Cerebellum (tissue), 4 donors: ENCODE measurements at places on chromosomes 13 and 19.

DNA sequence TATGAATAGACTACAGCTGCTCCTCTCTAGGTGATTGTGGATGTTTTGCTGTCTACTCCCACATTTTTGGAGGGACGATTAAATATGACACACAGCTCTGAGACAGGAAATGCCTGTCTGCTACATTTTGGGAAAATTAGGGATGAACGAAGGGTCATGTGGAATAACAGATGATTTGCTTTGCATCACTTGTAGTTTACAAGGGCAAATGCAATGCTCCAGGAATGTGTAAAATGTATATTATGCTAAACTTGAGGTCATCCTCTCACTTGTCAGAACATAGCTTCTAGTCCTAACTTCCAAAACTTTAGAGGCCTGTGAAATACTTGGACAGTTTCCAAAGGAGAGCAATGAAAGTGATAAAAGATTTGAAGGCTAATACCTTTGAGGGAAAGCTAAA is 284.2 kb upstream of the DACH1 start:
- DNase-seq, result no peak

GRCh38 chr19:33686262-33686661 is 64.5 kb downstream of the CHST8 start:
- DNase-seq, result peak; percentile 78

DNA sequence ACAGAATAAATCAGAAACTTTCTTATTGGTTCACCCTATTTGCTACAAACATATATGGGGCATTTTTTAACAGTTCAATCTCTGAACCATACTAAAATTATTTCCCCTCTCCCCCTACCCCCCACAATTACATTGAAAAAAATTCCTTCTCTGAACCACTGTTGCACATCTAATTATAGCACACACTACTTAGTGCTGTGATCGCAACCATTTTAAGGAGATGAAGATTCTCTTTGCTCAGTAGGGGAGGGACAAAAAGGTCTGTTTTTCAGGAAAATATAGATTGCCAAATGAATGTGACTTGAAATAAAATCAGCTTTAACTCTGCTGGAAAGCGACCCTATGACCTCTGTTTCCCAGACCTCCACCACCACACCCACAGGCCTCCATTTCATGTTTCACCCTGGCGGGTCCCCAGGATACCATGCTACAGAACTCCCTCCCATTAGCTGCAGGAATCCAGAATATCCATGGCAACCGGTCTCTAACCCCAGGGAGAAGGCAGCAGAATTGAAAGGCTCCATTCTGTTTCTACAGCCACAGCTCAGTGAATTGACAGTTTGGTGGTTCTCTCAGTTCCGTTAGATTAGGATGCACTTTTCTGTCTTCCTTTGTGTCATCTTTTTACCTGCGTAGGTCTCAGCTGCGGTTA is 286.3 kb downstream of the TBC1D4 start:
- peak; percentile 7 for DNase-seq

DNA sequence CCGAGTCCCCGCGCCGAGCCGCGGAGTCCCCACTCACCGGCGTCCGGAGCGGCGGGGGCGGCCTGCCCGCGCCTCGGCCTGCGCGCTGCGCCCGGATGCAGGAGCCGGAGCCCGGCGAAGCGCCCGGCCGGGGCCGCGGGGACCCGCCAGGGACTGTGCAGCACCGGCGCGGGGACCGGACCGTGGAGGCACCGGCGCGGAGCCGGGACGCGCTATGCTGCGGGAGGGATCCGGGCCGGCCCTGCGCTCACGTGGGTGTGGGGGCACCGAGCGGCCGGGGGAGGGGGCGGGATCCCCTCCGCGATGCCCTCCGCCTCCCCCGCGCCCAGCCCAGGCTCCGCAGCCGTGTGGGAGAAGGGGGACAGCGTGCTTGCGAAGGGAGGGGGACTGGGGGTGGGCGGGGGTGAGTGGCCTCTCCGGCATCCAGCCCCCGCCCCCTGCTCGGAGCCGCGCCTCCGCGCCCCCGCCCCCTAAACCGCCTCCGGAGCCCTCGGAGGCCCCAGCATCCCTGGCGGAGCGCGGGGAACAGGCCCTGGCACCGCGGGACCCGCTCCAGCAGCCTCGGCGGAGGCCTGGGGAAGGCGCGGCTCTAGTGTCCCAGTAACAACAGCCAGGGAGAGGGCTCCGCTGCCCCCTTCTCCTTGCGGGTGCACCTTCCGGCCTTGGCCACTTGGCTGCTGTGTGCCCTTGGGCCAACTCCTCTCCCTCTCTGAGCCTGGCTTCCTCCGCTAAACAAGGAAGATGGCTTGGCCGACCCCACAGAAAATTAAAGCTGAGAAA is at the start of gene SLC1A6:
SLC1A6 (minus strand) TSS at position 389 of the 780 bp plus-strand sequence. CDS start 6,954 bp downstream, outside the sequence.
- peak; percentile 68 for DNase-seq

GRCh38 chr19:46137915-46138473 is 10.0 kb upstream of the IGFL2 start:
- DNase-seq, result no peak

- no peak for DNase-seq
These were observed 98.7 kb upstream of the KL start for GRCh38 chr13:32917504-32917903.

DNA sequence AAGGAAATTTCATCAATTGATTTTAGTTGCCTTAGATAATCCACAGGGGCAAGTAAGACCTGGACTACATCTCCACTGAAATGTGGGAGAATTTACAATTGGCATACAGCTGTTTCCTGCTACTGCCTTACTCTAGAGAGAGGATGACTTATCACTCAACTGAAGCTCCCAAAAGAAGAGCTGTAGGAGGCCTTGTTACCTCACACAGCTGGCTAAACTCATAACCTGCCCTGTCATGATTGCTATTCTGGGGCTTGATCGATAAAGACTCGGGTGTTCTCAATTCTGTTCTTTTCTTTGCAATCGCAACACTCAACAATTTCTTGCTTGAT is 1396.4 kb downstream of the EFNB2 start:
- no peak for DNase-seq

GRCh38 chr19:48445256-48445605 is 552 bp upstream of the GRWD1 start:
- peak; percentile 79 for DNase-seq

GRCh38 chr13:46751811-46752635 is 44.9 kb downstream of the ESD start:
- peak; percentile 48 for DNase-seq

DNA sequence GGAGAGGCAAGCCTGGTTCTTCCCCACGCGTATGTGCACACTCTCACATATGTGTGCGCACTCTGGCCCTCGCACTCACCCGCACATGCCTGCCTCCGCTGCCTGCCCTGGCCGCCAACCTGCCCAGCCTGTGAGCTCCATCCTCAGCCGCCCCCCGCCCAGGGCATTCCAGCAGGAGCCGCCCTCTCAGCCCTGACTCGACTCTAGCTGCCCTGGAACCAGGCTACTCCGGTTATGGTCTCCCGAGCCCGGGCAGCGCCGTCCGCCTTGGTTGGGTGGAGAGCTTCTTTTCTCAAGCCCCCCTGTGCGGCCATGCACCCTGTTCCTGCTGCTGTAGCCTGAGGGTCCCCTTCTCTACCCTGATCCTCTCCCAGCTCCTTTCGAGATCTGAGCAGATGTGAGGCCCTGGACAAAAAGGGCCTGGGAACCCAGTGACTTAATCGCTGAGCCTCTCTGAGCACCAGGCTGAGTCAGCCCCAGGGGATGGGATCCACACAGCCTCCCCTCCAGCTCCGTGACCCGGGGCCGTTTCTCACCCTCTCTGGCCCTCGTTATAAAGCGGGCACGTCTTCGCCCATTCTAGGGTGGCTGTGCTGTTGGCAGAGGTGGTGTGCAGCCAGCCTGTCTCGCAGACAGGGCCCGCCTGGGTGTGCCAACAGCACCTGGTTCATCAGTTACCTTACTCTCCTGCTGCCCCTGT is 191.5 kb downstream of the TEX29 start:
- DNase-seq, result no peak

DNA sequence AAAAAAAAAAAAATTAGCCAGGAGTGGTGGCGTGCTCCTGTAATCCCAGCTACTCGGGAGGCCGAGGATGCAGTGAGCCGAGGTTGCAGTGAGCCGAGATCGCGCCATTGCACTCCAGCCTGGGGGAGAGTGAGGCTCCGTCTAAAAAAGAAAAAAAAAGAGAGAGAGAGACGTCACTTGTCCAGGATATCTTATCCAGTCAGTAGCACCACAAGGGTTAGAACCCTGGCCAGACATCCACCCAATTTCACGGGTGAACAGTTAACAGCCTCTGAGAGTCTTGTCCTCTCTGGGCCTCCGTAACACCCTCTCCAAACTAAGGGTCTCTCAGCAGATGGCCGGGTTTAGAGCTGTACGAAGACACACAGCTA is 917 bp upstream of the CLPTM1 start:
- DNase-seq, result no peak
